ENCODE measurements at places on chromosomes 4 and X.

DNA sequence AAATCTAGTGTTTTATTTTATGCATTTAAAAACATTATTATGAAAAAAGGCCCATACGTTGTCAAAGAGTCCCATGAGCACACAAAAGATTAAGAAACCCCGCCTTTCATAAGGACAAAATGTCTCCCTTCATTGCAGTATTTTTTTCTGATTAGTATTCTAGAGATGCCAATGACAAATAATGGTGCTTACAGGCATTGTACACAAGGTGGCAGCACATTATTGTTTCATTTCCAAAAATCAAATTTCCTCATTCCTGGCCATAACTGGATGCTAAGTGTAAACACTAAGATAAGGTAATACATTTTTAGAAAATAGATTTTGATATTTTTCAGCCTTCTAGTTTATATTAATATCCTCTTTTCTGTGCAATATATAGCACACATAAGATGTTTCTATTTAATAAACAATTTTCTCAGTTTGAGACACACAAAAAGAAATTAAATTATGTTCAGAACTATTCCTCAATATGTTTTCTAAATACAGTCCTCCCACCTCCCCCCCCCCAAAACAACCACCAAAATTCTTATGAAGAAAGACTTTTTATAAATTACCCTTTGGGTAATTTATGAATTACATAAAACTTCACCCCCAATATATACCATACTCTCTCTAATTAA, 47.7 kb downstream of the TIGD2 start:
- no peak for DNase-seq

DNA sequence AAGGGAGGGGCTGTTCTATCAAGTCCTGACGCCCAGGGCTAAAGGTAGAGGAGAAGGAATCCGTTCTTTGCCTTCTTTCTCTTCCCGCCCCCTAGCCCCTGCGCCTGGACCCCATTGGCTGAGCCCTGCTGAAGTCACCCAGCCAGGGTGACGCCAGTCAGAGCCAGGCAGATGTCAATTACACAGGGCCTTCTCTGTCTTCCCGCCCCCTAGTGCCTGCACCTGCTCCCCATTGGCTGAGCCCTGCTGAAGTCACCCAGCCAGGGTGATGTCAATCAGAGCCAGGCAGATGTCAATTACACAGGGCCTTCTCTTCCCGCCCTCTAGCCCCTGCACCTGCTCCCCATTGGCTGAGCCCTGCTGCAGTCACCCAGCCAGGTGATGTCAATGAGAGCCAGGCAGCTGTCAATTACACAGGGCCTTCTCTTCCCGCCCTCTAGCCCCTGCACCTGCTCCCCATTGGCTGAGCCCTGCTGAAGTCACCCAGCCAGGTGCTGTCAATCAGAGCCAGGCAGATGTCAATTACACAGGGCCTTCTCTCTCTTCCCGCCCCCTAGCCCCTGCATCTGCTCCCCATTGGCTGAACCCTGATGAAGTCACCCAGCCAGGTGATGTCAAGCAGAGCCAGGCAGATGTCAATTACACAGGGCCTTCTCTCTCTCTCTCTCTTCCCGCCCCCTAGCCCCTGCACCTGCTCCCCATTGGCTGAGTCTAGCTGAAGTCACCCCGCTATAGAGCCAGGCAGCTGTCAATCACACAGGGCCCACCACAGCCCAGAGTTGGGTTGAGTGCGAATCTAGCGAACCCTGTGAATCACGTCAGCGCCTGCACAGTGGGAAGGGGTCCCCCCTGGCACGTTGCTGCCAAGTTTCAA, 46.4 kb downstream of the ASMT start:
- peak; percentile 46 for DNase-seq

- DNase-seq = no peak
Observed at GRCh38 chrX:118552121-118552900, 56.7 kb downstream of the DOCK11 start.

DNA sequence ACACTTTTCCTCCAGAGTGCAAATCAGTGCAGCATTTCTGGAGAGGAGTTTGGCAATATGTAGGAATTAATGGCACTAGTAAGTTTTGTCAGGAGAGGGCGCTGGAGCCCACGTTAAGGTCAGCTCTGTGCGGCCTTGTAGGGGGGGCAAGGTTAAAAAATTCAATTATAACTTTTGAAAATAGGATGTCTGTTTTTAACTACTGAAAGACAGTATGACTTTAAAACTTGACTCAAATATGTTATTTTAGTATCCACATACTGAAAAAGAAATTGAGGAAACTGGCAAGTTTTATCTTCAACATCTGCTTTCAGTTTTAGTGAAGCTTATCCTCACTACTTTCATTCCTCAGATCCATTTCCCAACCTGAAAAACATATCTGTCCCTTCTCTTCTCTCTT, 30.9 kb upstream of the HSD17B13 start:
- peak; percentile 73 for DNase-seq

GRCh38 chr4:2804449-2804972, 11.6 kb downstream of the SH3BP2 start:
- peak; percentile 79 for DNase-seq

- DNase-seq = no peak
Observed at GRCh38 chrX:104126856-104127255, 14.5 kb downstream of the ZCCHC18 start.

GRCh38 chr4:120633810-120634209, 288.7 kb downstream of the PRDM5 start:
- no peak for DNase-seq

Data from osteoblast (primary cell).